Progenitor cell of endocrine pancreas (in vitro differentiated cells): ENCODE measurements at places on chromosomes 1 and 21. TPM values are rescaled to one million over a fixed set of nuclear protein-coding genes. Genes with fewer than 3 reads are reported as not detected.

GRCh38 chr1:66446261-66447001 lies 87.5 kb upstream of the SGIP1 start:
- peak; percentile 15 for DNase-seq

DNA sequence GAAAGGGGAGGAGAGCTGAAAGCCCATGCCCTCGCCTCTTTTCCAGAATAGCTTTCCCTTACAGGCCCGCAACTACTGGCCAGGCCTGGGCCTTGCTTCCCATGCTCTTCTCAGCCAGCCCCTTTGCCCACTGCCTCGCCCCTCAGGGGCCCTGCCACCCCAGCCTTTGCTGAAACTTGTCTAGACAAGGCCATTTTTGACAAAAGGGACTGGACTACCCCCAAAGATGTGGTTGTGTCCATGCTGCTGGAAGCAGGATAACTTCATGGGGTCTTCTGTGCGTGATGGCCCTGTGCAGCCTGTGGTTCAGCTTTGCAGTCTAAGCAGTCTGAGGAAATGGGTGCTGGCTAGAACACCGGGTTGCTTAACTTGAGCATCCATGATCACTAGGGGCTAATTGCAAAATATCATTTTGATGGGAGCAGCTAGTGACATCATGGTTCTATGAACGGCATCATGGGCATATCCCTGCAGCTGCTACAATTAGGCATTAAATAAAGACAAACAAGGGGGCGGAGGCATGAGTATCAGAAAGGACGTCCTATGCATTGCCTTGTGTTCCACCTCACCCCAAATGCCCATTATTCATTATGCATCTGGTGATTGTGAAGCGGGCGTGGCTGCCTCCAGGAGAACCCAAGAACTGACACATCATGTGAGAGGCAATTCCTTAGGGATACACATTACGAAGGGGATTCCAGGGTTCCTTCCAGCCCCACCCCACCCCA lies 36.8 kb downstream of the NTPCR start:
- DNase-seq, result no peak

Gene HSD3B2
- not detected in 2 replicates for total RNA-seq

- DNase-seq, result no peak
Measured at GRCh38 chr1:91572044-91572443, 71.4 kb downstream of the CDC7 start.

Gene EFNA1
- 22.1 and 22.2 TPM in 2 replicates for total RNA-seq

DNA sequence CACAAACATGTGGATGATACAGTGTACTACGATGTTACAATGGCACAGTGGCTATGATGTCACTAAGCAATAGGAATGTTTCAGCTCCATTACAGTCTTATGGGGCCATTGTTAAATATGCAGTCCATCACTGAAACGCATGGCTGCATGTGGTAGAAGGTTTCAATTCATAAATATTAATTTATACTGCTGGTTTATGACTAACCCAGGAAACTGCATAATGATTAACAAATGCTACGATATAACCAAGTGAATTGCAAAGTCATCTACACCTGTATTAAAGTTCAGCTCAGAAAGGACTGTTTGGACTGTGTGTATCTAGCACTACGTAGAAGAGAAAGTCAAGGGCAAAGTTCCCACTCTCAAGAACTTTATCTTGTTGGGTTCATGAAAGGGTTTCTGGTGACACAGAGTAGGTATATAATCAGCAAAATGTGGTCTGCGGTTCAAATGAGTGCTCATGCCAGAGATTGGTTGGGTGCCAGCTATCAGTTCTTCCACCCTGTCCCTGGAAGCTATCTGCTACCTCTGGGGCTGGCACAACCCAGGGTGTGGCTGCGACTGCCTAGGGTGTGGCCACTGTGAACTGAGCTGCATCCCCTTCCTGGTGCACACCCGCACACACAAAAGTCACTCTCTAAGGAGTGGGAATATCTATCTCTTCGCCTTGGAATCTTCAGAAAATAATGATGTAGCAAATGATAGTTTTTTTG lies 14.8 kb downstream of the MGST3 start:
- DNase-seq, result no peak
